ENCODE measurements at places on chromosomes 16 and 17.

GRCh38 chr16:13061691-13062090, 160.3 kb downstream of the SHISA9 start:
- DNase-seq: no peak

DNA sequence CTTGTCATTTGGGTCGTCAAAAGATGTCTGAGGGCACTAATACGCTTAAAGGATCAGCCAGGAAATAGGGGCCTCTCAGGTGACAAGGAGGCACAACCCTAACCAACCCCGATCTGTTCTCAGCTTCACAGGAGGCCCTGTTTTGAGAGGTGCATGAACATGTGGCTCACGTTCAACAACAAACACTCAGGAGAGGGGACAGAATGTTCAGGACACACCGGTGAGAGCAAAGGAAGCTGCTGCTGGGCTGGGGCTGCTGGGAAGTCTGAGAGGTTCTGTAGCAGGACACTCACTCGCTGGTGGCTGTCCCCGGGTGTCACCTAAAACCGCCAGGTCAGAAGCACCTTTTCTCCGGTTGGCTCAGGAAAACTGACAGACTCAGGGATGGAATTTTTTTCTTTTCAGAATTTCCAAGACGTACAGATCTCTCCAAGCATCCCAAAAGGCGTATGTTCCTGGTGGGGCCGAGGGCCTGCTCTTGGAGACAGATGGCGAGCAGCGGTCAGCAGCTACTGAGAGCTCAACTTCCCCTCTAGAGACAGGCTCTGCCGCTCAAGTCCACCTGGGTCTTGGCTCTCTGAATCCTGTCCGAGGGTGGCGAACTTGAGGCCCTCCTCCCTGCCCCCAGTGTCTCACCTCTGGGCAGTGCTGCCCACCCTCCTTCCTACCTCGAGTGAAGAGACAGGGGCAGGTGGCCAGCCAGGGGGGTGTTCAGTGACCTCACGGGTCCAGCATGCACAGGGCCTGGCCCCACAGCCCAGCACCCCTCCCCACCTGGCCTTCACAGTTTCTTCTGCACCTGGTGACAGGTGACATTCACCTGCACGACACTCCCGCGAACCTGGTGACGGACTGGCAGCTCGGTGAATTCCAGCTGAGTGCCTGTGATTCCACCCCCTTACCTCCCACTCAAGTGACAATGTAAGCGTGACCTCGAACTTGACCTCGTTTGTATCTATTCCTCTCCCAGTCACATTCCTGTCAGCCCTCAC, 22.9 kb downstream of the CLUH start:
- no peak for DNase-seq

- DNase-seq: no peak
These were observed 8.4 kb downstream of the C16orf86 start for GRCh38 chr16:67674851-67675578.

- DNase-seq: peak; percentile 25
These were observed 24.1 kb upstream of the KRT24 start for GRCh38 chr17:40727447-40728231.

- DNase-seq: no peak
These were observed 47.4 kb upstream of the PSMD7 start for GRCh38 chr16:74249254-74249653.

- no peak for DNase-seq
These were observed 215.5 kb downstream of the MRTFB start for GRCh38 chr16:14286368-14287230.

Measured in stimulated activated naive B cell treated with anti-CD40 and anti-IgM and Interleukin-4, amounts not matched to agents 10 μg/mL and 1 μg/mL and 100 μg/mL, for 72 hours (primary cell).